Activated CD8-positive, alpha-beta T cell treated with anti-CD3 and anti-CD28 coated beads for 36 hours (primary cell): ENCODE measurements at places on chromosomes 4 and X. TPM values are rescaled to one million over a fixed set of nuclear protein-coding genes. Genes with fewer than 3 reads are reported as not detected.

Gene LCORL
- total RNA-seq: 10.3 TPM

Gene NSDHL
- 15.8 TPM for total RNA-seq

DNA sequence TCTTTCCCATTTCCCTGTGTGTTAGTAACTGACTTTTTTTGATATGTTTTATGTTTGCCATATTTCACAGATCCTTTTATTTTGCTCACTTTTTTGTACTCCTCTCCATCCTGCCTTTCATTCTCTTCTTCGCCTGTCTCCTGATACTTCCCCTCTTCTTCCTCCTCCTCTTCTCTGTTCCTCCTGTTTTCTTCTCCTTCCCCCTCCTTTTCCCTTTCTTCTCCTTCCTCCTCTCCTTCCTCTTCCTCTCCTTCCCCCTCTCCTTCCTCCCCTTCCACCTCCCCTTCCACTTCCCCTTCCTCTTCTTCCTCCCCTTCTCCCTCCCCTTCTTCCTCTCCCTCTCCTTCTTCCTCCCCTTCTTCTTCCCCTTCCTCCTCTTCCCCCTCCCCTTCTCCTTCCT is 41.7 kb downstream of the RPGR start:
- DNase-seq: no peak
- peaks cover 3% of the 10 kb centered on the region for H3K36me3 ChIP-seq
- H3K4me3 ChIP-seq: no peak overlapping the region
- H3K4me1 ChIP-seq: no peaks in the 10 kb centered on the region

GRCh38 chr4:152189451-152190179 is 346.3 kb downstream of the FBXW7 start:
- H3K27ac ChIP-seq: no peak overlapping the region
- H3K27me3 ChIP-seq: no peaks in the 10 kb centered on the region
- H3K4me1 ChIP-seq: peaks cover 7% of the 10 kb centered on the region
- H3K36me3 ChIP-seq: no peaks in the 10 kb centered on the region
